ENCODE measurements at places on chromosomes 3 and 15. TPM values are rescaled to one million over a fixed set of nuclear protein-coding genes. Genes with fewer than 3 reads are reported as not detected.

Gene TJP1
- 85.2 TPM for total RNA-seq

Gene PROS1
- total RNA-seq, result 41.1 TPM

Gene ZMAT3
- total RNA-seq, result 17.1 TPM

Gene RNF7
- 70.2 TPM for total RNA-seq

Gene ASB14
- total RNA-seq, result not detected

- DNase-seq, result no peak
These were observed 52.7 kb downstream of the CLDN18 start for GRCh38 chr3:138062626-138063025.

All from left cardiac atrium (tissue), 4 donors.